ENCODE measurements at places on chromosomes 16 and 17. TPM values are rescaled to one million over a fixed set of nuclear protein-coding genes. Genes with fewer than 3 reads are reported as not detected.

SPNS1 gene
- 61.2 TPM for total RNA-seq

DNA sequence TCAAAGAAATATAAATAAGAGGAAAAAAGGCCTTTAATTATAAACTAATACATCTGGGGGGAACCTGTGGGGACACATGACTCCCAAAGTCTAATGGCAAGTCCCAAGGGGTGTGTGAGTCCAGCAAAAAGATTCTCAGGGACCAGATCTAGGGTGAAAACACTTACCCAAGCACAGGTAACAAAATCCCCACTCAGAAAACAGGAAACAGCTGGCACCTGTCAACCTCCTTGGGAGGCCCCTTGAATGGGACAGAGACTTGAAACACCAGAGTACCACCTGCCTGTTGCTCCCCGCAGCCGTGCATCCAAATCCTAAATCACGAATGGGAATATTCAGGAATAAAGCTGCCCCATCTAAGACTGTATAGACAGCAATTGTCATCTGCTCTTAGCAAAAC is 461.2 kb upstream of the CDH5 start:
- DNase-seq, result no peak

C17orf107 gene
- total RNA-seq, result 4.4 TPM

CBFA2T3 gene
- 8.9 TPM for total RNA-seq

GRCh38 chr17:18377437-18378204 is at the start of gene EVPLL:
Gene EVPLL (plus strand): TSS chr17:18377778. CDS start chr17:18380938, 3,160 bp downstream.
- no peak for DNase-seq

GRCh38 chr17:56325313-56326000 is 172.2 kb downstream of the ANKFN1 start:
- DNase-seq, result no peak

All from type B pancreatic cell (in vitro differentiated cells).